ENCODE measurements at places on chromosomes 2 and 18.

DNA sequence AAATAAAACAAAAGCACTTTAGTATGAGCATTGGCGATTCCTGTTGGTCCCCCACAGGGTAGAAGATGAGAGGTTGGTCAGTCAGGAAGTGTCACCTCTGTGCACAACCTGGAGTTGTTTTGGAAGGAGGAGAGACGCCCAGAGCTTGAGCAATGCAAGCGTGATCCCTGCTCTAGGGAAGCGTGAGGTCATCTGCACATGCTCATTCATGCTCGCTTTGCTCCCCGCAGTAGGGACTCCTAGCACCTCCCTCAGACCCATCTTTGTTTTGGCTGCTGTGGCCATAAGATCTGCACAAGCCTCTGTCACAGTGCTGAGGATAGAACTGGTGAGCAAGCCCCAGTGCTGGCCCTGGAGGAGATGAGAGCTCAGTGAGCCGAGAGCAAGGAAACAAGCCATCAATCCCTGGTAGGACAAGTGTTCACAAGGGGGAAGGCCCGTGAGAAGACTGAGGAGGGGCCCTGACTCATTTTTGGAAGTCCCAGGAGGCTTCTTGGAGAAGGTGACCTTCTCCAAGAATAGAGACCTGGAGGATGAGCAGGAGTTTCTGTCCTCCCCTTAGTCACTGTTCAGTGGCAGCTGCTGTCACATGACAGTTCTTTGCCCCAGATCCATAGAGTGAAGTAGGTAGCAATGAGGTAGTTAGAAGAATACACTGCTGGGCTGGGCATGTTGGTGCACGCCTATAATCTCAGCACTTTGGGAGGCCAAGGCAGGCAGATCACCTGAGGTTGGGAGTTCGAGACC is 13.3 kb upstream of the ATP8B1 start:
- no peak for DNase-seq

DNA sequence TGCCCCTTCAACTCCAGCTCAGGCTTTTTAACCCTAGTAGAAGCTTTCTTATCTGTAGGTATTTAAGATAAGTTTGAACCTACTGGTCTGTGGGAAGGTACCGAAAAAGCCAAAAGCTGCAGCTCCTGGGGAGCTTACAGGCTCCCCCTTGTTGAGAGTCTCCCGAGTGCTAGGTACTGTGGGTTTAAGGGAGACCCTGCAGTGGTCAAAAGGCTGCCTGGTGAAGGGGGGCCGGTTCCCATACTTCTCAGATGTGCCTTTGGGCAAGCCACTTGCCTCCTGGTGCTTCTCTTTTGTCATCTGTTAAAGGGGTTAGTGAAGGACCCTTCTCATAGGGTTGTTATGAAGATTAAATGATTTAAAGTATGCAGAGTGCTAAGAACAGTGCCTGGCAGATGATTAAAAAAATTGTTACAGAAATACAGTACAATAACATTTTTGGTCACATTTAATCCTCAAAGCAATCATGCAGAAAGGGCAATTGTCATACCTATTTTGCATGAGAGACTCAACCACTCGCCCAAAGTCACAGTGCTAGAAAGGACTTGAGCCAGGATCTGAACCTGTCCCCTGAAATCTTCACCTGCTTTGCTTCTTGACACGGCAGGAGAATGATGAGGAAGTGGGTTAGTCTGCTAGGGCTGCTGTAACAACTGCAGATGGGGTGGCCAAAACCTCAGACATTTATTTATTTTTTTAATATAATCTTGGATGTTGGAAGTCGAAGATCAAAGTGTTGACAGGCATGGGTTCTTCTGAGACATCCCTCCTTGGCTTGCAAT is 62.5 kb downstream of the NEDD4L start:
- no peak for DNase-seq

DNA sequence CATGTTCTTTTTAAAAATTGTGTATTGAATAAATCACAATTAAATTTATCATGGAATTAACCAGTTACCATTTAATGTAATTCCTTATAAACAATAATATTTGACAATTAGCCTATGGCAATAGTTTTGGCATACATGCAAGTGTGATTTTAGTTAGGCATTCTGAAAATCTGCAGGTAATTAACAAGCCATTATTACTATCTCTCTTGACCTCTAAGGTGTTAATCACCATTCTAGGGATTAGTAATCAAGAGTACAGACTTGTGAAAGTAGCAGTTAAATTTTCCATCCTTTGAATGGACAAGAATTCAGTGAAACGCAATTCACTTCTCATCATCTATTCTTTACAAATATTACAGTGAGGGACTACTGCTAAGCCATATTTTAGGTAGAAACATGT is 127.7 kb upstream of the CHST9 start:
- no peak for DNase-seq

DNA sequence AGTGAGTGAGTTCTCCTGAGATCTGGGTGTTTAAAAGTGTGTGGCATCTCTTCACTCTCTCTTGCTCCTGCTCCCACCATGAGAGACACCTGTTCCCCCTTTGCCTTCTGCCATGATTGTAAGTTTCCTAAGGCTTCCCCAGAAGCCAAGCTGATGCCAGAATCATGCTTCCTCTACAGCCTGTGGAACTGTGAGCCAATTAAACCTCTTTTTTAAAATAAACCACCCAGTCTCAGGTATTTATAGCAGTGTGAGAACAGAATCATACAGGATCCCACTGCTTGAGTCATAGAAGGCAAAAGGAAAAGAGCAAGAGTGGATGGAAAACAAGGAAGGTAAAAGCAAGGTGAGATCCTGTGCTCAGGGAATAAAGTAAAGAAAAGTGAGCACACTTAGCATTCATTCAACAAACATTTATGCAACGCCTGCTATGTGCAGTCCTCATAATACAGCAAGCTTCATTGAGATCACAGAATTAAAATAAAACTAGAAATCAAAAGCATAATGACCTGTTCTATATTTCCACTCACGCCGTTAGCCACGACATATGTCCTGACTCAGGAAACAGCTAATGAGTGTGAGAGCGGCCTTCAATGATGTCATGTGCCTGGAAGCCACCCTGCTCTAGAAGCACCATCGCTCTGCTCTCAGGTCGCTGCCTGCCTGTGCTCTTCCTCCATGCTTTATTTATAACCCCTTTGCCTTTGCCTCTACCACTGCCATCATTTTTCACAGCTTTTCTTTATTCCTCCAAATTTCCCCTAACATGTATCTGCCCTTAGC is 11.3 kb upstream of the COPS8 start:
- no peak for DNase-seq

GRCh38 chr18:70195852-70196434 is 9.5 kb downstream of the RTTN start:
- DNase-seq = peak; percentile 29

DNA sequence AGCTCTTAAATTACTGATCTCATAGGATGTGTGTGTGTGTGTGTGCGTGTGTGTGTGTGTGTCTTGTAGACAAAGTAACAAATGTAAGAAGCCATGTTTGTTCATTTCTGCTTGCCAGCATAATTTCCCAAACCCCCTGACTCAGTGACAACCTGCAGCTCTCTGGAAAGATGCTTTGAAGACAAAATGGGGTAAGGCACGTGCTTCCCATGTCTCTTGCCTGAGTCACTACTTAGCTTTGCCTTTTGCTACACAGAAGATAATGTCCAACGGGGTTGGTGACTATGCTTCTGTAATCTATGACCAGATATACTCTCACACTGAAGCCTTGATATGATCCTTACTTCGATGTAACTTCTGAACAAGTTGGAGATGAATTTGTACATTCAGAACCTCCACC is 332.0 kb downstream of the SLC4A3 start:
- no peak for DNase-seq

DNA sequence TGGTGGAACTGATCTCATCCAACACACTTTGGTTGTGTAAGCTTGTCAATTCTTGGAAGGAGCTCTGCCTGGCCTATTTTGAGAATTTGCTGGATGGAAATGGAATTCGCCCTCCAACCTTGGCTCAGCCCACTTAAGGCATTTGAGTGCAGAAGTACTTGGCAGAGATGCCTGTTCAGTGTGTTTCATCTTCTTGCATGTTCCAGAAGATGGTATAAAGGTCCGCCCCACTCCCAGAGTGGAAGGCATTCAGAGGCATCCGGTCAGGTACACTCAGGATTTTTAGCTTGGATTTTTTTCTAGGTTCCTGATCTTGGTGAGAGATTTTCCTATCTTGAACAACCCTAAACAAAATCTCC is 61.3 kb upstream of the TXNDC2 start:
- DNase-seq = no peak

GRCh38 chr2:74550231-74550630 is 3.5 kb downstream of the LOXL3 start:
- DNase-seq = no peak
